ENCODE measurements at places on chromosomes 1 and 21.

DNA sequence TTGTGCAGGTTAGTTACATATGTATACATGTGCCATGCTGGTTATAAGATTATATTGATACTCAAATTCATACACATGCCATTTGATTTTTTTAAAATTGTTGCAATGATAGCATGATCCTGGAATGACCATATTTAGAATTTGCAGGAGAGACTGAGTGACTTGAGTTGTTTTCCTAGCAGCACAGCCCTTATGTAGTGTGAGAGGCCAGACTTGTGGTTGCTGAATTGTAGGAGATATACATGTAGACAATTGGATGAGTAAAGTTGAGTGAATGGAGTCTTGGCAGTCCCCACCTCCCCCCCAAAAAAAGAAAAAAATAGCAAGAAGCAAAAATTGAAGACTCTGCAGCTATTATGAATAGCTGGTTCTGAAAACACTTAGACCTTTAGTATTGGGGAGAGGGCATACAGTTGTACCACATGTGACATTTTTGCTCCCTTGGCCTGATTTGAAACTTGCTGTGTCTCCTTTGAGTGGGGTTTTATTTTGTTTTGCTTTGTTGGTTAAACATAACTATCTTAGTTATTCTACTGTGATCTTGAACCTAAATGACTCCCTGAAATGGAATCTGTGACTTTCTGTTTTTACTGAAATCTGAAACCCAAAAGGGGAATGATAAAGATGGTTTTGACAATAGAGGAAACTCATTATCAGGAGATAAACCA lies 280.3 kb downstream of the HMCN1 start:
- DNase-seq: no peak

DNA sequence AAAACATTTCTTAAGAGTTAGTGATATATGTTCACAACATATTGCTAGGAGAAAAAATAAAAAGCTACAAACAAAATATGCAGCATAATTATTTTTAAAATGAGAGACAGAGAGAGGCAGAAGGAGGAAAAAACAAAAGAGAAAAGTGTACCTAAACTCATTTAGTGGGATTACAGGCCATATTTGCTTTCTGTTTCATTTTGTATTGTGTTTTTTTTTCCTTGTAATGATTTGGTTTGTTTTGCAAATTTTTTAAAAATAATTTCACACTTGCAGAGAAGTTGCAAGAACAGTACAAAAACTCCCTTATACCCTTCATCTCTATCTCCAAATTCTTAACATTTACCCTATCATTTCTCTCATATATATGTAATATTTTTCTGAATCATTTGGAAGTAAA lies 65.0 kb downstream of the LBR start:
- no peak for DNase-seq

DNA sequence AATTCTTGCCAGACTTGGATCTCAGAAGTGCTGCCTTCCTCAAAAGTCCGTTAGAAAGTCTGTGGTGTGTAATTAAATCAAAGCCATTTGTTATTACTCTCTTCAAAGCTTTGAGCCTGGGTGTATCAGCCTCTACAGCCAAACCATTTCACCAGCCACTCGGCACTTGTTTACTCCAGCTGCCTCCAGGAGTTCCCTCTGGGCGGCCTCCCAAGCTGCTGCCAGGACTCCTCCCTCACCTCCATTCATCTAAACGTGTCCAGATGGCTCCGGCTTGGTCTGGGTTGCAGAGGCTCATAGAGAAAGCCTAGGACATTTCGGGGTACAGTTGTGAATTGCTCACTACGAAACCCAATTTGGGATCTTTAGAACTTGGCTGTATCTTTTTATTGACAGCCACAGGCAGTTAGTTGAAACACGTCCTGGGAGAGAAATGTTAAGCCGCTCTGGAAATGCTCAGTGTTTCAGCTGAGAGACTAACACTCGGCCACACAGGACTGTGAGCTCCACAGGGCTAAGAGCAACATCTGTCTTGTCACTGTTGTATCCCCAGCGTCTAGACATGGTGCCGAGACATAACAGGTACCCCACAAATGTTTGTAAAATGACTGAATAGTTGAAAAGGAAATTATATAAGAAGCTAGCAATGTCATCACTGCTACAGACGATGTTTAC lies 116.9 kb upstream of the NGF start:
- no peak for DNase-seq

DNA sequence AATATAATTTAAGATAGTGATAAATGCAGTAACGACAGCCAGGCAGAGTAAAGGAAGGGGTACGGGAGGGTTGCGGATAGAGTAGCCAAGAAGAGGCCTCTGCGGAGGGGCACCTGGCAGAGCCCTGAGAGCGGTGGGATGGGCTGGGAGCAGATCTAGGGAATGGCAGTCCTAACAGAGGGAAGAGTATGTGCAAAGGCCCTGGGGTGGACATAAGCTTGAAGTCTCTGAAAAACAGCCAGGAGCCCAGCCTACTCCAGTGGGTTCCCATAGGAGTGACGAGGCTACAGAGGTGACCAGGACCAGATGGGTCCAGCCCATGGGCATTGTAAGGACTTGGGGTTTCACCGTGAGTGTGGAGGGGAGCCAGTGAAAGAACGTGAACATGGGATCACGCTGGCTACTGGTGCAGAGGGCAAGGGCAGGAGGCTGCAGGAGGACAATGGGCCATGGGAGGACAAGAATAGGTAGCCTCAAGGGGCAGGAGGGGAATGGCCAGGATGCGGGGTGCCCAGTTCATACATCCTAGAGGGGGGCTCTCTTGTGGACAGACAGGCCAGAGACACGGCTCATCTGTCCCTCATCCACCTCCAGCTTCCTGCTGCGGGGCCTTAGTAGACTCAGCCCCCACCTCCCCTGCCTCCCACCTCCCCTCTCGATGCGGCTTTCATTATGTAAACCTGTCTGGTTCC lies 185.7 kb upstream of the VAMP3 start:
- DNase-seq: no peak

- no peak for DNase-seq
Observed at GRCh38 chr1:207202480-207202879, 98.4 kb downstream of the C4BPA start.

- DNase-seq: peak; percentile 65
Observed at GRCh38 chr1:147225193-147225730, at the start of gene FMO5. Gene FMO5 (minus strand): TSS chr1:147225339. CDS start chr1:147225029, 310 bp downstream.

GRCh38 chr21:42646836-42647235 lies 6.6 kb upstream of the PDE9A start:
- DNase-seq: no peak

DNA sequence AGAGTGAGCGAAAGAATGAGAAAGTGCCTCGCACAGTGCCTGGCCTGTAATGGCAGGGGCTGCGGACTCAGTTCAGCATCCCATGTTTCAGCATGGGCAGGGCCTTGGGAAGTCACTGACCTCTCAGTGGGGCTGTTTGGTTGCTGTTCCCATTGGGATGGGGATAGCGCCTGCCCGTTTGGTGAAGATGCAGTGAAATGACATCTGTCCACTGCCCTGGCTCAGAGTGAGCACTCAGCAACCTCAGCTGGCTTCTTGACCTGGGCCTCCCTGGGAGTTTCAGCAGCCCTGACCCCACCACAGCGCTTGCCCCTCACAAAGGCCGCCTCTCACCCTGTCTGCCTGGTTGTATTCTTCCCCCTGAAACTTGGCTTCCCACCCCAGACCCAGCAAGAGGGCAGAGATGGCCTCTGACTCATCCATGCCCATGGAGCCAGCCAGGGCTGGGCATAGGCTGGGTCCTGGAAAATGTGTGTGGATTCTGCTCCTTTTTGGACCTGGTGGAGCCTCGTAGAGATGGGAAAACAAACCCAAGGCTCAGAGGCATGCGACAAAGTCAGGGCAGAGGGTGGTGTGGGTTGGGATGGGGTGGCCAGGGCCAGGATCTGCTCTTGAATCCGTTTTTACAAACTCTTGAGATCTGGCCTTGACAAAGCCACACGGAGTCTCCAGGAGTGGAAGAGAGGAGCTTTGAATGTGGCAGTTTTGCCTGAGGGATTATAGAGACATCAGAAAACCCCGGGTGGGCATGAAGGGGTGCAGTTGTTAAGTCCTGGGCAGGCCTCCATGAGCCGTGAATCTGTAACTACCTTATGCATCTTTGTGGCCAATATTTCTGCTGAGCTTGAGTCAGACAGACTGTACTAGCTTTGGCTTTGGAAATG lies 1.2 kb downstream of the XKR8 start:
- DNase-seq: no peak

GRCh38 chr1:9193233-9193625 lies 41.3 kb upstream of the H6PD start:
- DNase-seq: no peak

DNA sequence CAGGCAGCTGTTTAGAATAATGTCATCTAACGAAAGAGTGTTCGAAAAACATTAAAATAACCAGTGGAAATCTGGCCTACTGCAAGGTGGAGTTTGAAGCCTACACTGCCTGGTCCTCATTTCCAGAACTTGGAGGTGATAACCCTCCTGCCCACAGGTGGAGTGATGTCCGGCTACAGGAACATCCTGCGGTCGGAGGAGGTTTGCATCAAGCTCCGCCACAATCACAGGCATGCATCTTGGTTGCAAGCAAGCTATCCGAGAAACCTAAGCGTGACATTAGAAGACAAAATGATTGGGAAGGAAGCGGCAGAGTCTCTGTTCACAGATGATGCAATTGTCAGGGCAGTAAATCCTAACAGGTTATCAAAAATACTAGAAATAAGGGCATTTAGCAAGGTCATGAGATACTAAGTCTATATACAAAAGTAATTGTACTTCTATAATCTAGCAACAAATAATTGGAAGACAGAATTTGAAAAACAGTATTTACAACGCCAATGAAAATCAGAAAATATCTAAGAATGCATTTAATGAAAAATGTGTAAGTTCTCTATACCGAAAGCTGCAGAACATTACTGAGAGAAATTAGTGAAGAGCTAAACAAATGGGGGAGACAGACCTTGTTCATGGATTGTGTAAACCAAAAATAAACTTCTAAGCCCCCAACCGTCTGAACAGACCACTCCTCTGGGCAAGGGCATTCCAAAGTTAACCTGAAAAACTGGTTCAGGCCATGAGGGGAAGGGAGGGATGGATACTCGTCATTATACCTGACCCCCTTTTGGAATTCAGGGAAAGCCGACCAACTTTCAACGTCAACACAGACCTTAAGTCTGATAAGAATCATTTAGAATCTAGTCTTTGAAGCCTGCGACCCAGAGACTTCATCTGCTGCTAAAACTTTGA lies 4.7 kb upstream of the SLC19A1 start:
- DNase-seq: peak; percentile 8

DNA sequence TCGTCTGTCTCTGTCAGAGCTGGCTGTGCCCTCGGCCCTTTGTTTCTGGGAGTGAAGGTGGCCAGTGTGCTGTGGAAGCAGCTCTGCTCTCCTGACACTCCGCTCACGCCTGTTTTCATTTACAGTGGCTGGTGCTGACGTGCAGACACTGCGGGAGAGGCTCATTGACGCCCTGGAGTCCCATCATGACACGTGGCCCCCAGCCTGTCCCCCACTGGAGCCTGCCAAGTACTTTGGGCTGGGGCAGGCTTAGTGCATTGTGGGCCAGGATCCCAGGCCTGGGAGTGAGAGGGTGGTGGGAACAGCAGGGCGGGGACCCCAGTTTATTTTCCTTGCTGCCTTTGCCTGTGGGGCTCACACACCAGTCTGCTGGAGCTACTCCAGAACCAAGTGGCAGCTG lies 21.1 kb downstream of the QSOX1 start:
- no peak for DNase-seq

- no peak for DNase-seq
Observed at GRCh38 chr1:166903232-166903631, 27.2 kb upstream of the TADA1 start.

DNA sequence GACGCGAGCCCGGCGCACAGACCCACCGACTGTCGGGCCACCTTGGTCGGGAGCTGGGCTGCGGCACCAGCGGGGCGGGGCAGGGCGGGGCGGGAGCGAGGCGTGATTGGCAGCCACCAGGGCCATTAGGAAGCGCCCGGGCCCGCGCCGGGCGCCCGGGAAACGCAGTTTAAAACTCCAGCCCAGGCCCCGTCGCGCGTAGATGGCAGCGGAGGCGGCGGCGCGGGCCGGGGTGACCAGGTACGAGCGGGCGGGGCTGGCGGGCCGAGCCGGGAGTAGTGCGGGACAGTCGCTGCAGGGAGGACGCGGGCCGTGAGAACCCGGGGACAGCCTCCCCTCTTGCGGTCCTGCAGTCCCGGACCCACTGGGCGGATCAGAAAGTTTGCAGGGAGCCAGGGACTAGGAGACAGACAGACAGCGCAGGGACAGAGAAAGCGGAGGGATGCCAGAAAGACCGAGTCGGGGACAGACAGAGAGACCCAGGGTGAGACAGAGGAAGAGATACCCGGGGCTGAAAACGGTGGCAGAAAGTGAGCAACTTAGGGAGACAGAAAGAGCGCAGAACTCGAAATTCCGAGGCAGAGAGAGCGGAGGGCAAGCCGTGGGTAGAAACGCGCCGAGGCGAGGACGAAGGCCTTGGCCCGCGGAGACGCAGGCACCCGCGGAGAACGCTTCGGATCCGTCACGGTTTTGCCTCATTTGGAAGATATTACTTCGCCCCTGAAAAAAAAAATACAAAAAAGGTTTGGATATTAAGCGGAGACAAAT lies at the start of gene DMBX1:
Gene DMBX1 (plus strand): TSS at position 199 of the 768 bp plus-strand sequence. CDS start 17,175 bp downstream, outside the sequence.
- DNase-seq: peak; percentile 61

DNA sequence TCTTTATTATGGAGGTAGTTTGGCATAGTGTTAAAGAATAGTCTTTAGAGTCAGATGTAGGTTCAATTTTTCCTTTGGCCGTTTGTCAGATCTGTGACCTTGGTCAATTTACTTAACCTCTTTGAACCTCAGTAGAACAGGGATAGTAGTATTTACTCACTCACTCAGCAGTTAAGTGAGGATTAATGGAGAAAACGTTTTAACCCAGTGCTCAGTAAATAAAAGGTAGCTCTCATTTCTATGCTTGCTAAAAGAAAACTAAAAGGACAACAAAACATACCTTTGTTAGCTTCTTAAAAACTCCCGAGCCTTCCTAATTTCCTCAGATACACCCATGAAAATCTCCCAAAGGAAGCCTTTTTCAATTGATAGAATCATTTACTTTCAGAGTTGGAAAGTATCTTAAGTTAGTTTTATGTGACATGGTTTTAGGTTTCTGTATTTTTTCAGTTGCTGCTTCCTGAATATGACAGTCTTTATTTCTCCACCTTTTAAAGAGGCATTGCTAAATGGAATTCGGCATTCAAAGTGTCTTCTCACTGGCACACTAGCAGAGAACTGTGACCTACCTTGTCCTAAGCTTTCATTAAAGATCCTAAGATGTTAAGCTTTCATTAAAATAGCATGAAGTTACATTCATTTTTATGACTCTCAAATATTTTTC lies 7.8 kb downstream of the ABCD3 start:
- no peak for DNase-seq

- no peak for DNase-seq
Observed at GRCh38 chr1:202691816-202692215, 18.4 kb downstream of the SYT2 start.

GRCh38 chr1:39671433-39671792 lies 494 bp downstream of the NT5C1A start:
- peak; percentile 94 for DNase-seq

- no peak for DNase-seq
Observed at GRCh38 chr1:187682112-187682511, 853.4 kb downstream of the PLA2G4A start.
